Upper lobe of left lung (tissue), 6 donors: ENCODE measurements at places on chromosomes 1 and 21. TPM values are rescaled to one million over a fixed set of nuclear protein-coding genes. Genes with fewer than 3 reads are reported as not detected.

The RGS16 gene
- 18.4 TPM for total RNA-seq

The SHISAL2A gene
- 10.5 TPM for total RNA-seq

The AIRE gene
- total RNA-seq = not detected

The CSDE1 gene
- 480 TPM for total RNA-seq

The DNASE2B gene
- 1.5 TPM for total RNA-seq

The TIE1 gene
- total RNA-seq = 31.2 TPM

The PLA2G4A gene
- 7.3 TPM for total RNA-seq

The LRRC39 gene
- total RNA-seq = 7.2 TPM

DNA sequence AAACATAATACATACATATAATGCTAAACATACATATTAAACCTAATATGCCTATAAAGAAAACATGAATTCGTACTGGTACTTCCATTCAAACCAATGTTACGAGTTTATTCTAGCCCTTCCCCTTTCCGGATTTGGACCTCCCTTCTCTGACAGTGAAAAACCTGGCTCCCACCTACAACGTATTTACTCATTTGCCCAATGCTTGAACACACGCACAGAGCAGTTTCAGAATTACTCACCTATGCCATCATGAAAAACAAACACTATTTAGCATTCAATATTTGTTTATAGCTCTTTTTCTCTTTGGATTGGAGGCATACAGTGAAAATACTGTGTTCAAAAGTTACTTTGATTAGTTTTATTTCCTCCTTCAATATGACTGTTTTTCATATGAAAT lies 204.4 kb downstream of the LMX1A start:
- DNase-seq = no peak

DNA sequence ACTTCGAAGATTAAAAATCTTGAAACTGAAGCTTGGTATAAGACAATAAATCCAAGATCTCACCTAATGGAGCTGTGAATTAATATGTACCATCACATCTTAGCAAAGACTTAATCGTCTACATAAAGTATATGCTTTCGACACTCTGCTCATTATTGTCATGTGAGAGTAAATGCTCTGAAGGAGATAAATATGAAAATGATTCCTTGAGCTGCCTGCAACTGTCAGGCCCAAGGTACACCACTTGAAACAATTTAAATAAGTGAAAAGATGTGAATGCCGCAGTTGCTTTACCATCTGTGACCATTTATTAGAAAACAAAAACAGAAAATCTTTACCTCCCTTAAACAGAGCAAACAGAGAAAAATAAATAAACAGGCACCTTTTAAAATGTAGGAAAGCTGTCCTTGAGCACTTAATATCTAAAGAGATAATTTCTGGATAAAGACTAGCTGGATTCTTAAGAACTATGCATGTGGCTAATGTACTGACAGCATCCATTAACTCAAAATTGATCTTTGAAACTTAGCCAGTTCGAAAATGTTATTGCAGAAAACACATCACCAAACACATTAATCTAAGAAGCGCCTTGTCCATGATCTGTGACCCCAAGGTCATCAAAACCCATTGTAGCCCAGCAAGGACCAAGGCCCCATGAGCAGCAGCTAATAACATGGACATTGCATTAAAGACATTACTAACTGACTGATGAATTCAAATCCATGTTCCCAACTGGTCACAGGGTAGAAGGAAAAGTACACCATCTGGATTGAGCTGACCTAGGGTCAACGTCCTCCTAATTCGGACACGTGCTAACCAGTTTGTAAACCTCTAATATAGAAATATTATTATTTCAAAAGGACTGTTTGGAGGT lies 18.3 kb upstream of the KRTAP7-1 start:
- DNase-seq = no peak

DNA sequence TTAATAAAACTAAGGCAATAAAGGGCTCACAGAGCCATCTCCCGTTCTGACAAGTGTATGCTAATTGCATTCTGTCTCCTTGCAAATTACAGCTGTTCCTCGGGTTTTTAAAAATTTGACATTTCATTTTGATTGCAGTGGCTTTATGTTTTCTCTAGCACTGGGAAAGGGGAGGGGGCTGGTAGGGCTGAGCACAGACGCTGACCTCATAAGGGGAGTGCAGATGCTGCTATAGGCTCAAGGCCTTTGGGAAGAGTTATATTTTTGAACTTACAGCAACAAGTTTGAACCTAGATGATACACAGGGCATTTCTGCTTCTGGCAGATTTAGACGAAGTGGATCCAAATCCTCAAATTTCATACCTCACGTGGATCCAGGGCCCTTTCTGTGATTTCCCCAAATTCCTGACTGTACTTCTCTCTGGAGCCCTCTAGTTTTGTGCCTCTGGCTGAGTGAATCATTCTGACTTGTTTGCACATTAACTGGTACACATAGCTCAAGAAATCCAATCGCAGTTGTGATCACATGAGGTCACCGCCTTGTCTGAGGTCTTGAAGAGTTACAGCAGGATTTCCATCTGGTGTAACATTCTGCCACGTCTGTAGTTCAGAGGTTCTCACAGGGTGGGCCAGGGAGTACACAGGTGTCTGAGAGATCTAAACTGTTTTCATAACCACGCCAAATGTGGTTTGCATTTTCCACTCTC lies 230.3 kb downstream of the C1orf94 start:
- DNase-seq = peak; percentile 73

- DNase-seq = no peak
These were observed 147.0 kb upstream of the ERG start for GRCh38 chr21:38645282-38645681.

DNA sequence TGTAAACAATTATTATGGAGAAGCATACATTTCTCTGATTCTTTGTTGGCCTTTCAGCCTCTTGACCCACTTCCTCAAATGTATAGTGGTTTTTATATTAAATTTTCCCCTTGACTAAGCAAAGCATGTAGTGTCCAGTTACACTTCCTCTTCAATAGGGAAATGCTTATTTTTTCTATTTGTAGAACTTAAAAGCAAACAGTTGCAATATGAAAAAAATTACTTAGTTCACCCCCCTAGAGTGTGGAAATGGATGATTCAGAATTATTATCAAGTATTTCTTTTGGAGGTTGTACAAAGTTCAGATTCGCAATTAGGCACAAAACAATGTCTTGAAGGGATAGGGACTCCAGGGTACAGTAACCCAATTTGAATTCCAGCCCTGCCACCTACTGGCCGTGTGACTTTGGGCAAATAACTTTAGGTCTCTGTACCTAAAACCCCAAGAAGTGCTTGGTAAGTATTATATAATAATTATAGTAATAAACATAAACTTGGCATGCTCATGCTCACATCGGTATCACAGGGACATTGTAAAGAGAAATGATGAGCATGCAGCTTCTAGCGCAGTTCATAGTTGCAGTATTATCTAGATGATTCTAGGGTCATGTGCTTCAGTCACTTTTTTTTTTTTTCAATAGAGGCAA lies 28.6 kb upstream of the IFNGR2 start:
- peak; percentile 69 for DNase-seq

DNA sequence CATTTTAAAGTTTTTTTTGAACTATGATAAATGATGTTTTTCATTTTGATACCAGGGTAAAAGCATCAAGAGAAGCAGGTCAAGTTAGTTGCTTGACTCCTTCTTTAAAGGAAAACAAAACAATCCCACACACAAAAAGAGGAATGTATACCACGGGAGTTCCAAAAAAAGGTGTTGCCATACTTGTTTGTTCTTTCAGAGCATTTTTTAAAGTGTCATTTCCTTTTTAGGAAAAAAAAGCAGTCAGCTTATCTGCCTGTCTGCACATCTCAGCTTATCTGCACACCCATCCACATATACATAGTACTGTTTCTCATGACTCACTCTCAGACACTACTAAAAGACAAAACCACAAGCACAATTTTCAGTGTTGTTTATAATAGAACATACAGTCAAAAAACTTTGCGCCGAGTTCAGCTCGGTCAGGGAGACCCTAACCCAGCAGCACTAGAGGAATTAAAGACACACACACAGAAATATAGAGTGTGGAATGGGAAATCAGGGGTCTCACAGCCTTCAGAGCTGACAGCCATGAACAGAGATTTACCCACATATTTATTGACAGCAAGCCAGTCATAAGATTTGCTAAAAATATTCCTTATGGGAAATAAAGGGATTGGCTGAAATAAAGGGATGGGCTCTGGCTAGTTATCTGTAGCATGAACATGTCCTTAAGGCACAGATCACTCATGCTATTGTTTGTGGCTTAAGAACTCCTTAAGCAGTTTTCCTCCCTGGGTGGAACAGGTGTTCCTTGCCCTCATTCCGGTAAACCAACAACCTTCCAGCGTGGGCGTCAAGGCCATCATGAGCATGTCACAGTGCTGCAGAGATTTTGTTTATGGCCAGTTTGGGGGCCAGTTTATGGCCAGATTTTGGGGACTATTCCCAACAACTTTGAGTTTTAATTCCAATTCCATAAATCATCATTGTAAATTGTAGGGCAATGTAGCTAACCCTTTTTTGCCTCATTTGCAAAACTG lies 11.4 kb upstream of the MNDA start:
- DNase-seq = no peak

GRCh38 chr1:83561346-83561745 lies 437.6 kb downstream of the TTLL7 start:
- no peak for DNase-seq

- DNase-seq = no peak
These were observed 137.4 kb downstream of the PIGK start for GRCh38 chr1:77081834-77082233.

DNA sequence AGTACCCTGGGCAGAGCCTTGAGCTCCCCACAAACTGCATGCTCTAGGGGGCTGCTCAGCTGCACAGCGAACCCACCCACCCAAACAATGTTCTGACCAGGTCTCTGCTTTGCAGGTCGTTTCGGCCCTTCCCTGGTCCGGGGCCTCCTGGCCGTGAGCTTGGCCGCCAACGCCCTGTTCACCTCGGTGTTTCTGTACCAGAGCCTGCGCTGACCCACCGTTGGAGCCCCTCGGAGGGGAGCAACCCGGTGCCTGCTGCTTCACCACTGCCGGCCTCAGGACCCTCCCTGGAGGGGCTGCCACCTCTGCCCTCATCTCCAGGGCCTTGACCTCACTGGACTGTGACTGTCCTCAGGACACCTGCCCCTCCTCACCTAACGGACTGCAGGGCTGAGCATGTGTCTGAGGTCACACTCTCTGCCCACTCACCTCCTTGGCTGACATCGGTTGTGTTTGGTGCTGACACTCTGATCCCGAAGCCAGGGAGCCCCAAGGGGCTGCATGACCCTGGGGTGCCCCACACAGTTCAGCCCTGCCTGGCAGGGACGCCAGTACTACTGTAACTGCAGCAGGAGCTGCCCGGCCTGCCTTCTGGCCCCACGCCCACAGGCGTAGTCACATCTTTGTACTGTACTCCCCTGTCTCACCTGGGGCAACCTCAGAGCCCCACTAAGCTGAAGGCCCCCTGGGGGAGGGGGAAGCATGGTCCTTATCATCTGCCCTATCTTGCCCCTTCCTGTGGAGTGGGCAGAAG lies 24.3 kb downstream of the TMEM201 start:
- no peak for DNase-seq

DNA sequence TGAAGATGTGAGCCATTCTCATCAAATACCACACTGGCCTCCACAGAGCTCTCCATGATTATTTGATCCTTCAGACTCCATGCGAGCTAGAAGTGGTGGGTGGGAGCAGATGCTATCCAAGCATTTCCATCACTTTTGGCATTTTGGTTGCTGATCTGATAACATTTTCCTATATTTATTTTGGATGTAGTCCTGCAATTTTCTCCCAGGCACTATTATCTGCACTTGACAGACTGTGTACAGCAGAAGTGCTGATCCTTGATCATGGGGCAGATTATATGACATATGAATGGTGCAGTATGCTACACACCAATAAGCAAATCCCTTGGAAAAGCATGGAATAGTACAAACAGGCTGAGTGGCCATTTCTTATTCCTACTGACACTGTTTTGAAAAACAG lies 167.6 kb upstream of the LRRC7 start:
- DNase-seq = no peak

DNA sequence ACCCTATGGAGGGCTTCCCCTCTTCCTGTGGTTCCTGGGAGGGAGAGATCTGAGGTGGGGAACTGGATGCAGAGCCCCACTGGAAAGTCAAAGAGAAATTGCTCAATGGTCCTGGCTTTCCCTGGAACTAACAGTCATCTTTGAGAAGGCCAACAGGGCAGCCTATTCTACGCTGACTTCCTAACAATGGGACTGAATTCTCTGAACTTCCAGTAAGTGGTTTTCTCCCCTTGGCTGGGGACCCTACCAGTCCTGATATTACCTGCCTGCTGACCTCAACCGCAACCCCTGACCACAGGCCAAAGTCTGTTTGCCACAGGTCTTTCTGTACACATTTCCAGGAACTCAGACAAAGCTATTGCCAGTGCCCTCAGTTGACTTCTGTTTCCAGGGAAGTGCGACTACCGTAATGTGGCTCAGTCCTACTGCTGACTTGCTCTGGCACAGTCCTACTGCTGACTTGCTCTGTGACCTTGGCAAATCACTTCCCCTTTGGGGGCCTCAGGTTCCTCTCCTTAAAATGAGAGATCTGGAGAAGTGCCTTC lies 55.3 kb downstream of the C8B start:
- DNase-seq = peak; percentile 40

DNA sequence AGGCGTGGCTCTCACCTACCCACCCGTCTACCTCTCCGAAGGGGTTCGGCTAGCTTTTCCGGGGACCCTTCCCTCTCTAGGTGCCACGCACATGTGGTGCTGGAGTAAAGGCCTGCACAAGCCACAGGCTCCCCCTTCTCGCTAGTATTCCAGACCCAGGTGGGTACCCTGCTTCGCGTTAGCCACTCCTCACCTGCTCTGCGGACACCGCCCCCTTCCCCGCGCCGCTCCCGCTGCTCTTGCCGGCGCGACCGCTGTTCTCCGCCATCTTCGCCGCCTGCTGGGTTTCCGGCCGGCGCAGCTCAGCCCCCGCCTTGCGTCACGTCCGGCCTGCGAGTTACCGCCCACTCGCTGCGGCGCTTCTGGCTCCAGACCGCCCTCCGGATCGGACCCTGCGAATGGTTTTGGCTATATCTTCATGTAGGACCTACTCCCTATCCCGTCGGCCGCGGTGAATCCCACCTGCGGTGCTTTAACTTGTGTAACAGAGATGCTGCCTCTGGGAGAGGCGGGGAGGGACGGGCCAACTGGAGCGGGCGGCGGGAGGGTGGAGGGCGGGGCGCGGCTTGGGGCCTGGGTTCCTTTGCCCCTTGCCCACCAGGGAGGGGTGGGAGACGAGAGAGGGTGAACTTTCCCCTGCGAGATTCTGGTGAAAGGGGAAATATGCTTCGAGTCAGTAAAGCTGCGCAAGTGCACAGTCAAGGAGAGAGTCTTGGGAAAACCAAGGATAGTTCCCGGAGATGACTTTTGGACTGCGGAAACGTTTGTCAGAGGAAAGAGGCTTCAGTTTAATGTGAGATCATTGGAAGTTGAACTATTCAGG lies at the start of the genes NIT1 and PFDN2:
Gene NIT1, plus strand, starts transcription at position 347 of the 823 bp plus-strand sequence. Its CDS starts 72 bp downstream, at position 419.
Gene PFDN2, minus strand, starts transcription at position 279 of the 823 bp plus-strand sequence. Its CDS starts 11 bp downstream, at position 268.
- peak; percentile 97 for DNase-seq
